ENCODE measurements at places on chromosomes 12 and 14. TPM values are rescaled to one million over a fixed set of nuclear protein-coding genes. Genes with fewer than 3 reads are reported as not detected.

DNA sequence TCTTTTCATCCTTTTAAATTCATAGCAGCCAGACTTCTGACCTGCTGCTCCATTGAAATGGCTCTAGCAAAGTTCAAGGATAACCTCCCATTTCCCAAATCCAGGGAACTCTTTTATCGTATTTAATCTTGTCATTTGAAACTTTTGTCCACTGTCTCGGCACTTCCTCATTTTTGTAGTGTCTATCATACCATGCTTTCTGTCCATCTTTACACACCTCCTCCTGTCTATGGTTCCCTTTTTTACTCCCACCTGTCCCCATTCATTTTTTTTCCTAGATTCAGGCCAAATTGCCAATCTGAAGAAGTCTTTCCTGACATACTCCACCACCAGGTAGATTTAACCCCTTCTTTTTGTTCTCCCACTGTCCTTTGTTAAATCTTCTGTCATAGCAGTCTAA, 31.0 kb downstream of the NFYB start:
- no peak for DNase-seq

Gene C12orf60
- total RNA-seq, result 2.6 TPM

Gene RBM23
- total RNA-seq, result 463 TPM

DNA sequence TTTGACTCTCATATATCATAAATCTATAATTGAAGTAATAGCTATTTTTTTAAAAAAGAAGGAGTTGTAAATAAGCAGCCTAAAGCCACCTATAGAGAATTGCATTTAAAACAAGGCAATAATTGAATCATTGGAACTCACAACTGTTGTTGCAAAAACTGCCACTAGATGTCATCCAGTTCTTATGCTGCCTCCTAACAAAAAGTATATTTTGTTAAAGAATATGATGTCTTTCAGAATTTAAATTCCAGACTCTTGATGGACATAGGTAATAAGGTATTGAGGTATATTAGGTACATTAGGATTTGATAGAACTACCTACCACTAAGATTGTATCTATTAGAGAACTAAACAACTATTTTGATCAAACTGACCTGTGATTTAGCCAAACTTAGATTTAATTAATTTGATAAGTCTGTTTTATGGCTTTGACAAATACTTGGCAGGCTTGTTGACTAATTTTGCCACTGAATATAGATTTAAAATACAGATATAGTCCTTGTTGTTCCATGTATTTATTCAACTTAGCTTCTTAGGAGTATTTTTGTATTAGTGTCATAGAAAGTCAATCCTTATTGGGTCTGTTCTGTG, 401.4 kb downstream of the RPL10L start:
- DNase-seq, result no peak

DNA sequence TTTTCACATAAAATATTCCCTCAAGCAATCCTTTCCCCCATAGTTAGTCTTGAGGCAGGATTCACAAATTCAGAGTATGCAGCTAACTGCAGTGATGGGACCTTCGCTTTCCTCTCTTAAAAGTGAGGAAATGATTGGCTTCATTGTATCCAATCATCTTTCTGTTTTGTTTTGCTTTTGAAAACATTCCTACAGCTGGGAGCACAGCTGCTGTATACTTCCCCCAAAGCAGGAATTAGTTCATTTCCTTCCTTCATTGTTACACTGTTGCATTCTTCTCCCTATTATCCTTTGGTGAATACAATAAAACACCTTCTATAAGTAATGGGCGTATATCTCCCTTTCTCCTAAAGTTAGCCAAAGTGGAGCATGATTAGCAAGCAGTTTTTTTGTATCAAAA, 9.4 kb upstream of the GAS2L3 start:
- no peak for DNase-seq

Gene CYP46A1
- 0.46 TPM for total RNA-seq

- DNase-seq, result no peak
These were observed 17.0 kb upstream of the KERA start for GRCh38 chr12:91074851-91075250.

DNA sequence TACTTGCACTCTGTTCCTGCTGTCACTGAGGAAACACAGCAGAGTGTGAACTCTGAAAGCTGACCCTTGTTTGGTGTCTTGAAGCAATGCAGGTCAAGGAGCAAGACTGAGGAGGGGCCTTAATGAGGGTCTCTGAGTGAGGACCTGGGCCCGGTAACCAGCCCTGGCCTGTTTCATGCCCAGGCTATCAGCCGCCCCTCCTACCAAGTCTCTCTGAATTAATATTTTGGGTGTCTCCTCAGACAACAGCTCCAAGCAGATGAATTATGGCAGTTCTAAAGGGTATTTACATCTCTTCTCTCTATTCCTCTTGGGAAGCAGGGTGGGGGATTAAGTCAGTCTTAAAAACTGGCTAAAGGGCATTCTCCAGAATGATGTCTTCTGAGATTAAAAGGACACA, 394.5 kb downstream of the ZFP36L1 start:
- DNase-seq, result no peak

Gene HELB
- 2.7 TPM for total RNA-seq

Gene ACOT6
- not detected for total RNA-seq

Gene CIROP
- total RNA-seq, result not detected

- no peak for DNase-seq
These were observed 18.1 kb upstream of the HSP90B1 start for GRCh38 chr12:103912069-103912468.

Gene TAS2R30
- 1.5 TPM for total RNA-seq

- no peak for DNase-seq
These were observed 11.2 kb downstream of the C12orf50 start for GRCh38 chr12:88017964-88018363.

Gene GPR65
- total RNA-seq, result 0.73 TPM

Gene RTL1
- total RNA-seq, result 0.80 TPM

GRCh38 chr12:45302621-45303369, 86.9 kb downstream of the ANO6 start:
- DNase-seq, result no peak

- no peak for DNase-seq
These were observed 137.0 kb upstream of the MAX start for GRCh38 chr14:65239143-65239937.

DNA sequence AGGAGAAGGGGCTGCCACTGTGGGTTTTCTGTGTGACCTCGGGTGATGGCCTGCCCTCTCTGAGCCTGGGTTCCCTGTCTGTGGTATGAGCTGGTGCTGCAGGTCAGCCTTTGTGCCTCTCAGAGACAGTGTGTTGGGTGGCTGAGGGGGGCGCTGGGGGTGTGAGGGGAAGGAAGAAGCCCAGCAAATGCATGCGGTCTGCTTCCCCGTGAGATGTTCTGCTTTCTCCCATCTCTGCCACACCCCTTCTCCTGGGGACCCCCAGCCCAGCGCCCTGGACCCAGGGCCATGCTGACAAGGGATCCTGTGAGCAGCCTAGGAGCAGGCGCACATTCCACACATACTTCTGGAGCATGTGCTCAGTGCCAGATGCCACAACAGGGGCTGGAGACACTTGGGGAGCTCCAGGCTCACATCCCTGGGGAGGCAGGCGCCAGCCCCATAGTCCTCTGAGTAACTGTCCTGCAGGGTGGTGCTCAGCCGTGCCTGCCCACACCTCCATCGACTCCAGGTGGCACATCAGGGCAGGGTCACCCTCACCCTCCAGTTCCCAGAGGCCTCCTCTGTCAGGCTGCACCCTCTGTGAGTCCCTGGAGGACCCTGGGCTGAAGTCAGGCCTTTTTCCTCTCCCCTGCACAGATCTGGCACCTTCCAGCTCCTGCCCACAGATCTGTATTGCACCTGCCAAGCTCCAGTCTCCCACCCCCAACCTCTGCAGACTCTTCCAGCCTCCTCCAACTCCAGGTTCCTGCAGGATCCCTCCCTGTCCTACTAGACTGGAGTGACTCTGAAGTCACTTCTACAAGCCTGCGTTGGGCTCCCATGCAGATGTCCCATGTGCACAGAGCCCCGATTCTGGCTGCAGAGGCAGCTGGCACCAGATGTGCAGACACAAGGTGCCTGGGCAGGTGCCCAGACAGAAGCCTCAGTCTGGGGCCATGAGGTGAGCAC, 205.6 kb downstream of the KIF26A start:
- no peak for DNase-seq

- no peak for DNase-seq
These were observed 8.1 kb downstream of the VPS37B start for GRCh38 chr12:122887819-122888212.

GRCh38 chr14:74140374-74140850, 55.7 kb downstream of the LIN52 start:
- DNase-seq, result no peak

- DNase-seq, result no peak
These were observed 83.5 kb downstream of the CAND1 start for GRCh38 chr12:67352682-67353081.

Gene CCDC38
- total RNA-seq, result 0.34 TPM

Gene RAB15
- 10.1 TPM for total RNA-seq

- no peak for DNase-seq
These were observed 42.1 kb downstream of the IGF1 start for GRCh38 chr12:102438047-102438826.

Gene GRIN2B
- not detected for total RNA-seq

Gene CLEC2A
- total RNA-seq, result not detected

- DNase-seq, result no peak
These were observed 9.1 kb downstream of the RAB2B start for GRCh38 chr14:21467616-21468015.

DNA sequence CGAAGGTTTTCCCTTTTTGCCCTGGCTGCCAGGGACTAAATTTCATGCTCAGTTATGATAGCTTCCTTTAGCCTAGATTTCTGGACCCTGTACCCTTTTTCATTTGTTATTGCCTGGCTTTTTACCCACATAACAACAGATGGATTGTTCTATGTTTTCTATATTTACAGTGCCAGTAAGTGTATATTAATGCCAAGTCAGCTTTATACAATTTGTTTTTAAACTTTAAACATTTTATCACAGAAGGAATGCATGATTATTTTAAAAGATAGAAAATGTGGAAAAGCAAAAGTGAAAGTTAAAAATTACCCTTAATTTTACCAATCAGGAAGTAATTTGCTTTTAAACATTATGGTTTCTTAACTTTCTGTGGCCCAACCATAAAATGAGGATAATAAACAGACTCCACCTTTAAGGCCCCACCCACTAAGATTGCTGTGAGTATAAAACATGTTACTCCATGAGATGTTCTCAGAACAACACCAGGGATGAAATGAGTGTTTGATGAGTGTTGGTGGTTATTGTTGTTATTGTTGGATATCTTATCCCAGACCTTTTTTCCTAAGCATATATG, 496.8 kb downstream of the EGLN3 start:
- DNase-seq, result no peak

- peak; percentile 80 for DNase-seq
These were observed 81.1 kb upstream of the ST8SIA1 start for GRCh38 chr12:22415342-22416309.

Gene FBLN5
- 12.5 TPM for total RNA-seq

Gene RNU4-1
- under 0.01 TPM for total RNA-seq

GRCh38 chr12:87428701-87429277, 600.4 kb downstream of the C12orf50 start:
- no peak for DNase-seq

GRCh38 chr12:83859021-83859420, 1053.6 kb downstream of the SLC6A15 start:
- no peak for DNase-seq

DNA sequence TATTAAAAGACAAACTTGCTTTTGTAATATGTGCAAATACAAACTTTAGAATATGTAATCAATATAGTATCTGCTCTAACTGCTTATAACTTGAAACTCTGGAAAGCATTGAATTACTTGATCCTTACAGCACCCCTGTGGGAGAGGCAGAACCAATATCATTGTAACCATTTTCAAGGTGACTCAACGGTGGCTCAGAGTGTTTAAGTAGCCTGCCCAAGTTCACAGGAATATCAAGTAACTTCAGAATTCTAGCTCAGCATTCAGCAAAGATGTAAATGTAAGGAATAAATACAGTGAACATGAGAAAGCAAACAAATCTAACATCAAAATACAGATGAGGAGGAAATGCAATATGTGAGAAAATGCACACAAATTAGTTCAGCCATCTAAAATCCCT, 264.6 kb downstream of the NELL2 start:
- DNase-seq, result no peak

Gene HRK
- 4.9 TPM for total RNA-seq

GRCh38 chr14:21041676-21042433, at the start of gene RNASE7:
TSS of gene RNASE7 (plus strand) at chr14:21042362. CDS start at chr14:21042993, 631 bp downstream.
- peak; percentile 54 for DNase-seq

DNA sequence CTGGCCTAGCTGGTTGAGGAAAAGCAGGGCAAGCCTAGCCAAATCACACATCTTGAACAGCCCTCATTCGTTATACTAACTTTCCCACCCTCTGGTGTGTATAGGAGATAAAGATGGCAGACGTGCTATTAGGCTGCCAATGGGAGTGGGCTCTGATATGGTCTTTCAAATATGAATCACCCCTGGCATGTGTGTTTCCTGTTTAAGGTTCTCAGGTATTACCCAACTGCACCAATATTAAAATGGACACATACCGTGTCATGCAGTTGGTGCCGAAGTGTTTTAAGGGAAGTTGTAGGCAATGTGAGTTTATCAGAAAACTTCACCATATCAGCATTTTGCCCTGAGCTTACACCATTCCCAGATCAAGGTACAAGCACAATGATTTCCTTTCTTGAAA, 33.4 kb downstream of the CHST11 start:
- no peak for DNase-seq
